ENCODE measurements at places on chromosomes 2 and 18.

DNA sequence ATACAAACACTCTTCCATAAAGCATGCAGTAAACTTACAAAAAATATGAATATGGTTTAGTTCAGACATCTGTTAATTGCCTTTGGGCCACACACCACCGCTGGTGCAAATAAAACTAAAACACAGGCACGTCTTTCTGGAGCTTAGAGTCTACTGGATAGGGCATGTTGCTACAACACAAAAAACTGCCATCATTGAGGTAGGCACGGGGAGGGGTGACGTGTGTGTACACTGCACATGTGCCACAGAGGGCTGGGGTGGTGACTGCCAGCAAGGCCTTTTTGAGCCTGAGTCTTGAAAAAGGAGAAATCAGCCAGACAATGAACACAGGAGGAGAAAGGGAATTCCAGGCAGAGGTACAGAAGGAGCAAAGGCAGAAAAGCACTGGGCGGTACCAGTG, 5.1 kb downstream of the SERPINE2 start:
- no peak for DNase-seq

DNA sequence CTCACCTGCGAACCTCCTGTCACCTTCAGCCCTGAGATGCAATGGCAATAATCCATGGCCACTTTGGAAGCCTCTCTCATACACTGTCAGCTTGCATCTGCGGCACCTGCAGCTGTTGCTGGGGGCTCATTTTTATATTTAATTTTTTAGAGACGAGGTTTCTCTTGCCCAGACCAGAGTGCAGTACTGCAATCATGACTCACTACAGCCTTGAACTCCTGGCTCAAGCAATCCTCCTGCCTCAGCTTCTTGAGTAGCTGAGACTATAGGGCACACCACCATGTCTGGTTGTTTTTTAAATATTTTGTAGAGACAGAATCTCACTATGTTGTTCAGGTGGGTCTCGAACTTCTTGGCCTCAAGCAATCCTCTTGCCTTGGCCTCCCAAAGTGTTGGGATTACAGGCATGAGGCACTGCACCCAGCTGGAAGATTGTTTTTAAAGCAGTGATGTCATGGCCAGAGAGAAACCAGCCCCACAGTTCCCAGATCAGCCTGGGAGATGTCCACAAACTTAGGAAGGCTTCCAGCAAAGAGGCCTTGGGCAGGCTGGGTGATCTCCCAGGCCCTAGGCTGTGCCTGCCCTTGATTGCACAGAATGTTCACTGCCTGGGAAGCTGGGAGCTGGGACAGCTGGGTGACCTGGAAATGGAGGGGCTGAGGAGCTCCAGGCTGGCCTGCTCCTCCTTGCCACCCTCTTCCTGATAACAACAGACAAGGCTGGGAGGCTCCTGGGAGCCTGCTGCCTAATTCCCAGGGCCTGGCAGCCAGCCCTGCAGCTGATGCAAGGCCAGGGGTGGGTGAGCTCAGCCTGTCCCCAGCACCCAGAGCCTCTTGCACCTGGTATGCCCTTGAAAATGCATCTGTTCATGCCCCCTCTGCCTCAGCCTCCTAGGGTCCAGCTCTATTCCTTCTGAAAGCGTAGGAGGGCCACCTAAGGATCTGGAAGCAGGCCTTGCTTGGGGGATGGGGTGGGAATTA, 27.1 kb downstream of the SH2D6 start:
- no peak for DNase-seq

DNA sequence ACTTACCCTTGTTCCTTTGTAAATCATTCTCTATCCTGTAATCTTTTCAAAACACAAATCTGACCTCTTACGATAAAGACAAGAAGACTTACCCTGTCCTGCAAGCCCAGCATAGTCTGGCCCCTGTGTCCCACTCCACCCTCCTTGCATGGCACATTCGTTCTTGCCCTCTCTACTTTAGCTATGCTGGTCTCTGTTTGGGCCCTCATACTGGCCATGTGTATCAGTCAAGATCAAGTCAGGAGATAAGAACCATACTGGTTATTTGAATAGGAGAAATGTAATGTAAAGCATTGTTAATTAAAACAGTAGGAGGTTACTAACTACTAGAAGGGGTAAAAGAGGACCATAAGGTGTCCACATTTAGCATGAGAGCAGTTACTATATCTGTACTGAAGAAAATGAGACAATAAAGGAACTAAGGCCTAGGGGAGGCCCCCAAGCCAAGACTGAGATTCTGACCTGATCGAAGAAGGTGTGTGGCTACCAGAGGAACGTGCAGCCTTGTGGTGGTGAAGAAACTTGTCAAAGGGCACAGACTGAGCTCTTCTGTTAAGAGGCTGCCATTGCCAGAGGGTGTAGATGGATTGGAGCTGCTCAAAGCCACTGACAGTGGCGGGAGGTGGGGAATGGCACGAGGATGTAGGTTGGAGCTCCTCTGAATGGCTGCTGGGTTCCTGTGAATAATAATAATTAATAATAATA, 80.8 kb downstream of the KCTD18 start:
- no peak for DNase-seq

GRCh38 chr18:31497404-31497835, 557 bp upstream of the DSG2 start:
- DNase-seq, result no peak

DNA sequence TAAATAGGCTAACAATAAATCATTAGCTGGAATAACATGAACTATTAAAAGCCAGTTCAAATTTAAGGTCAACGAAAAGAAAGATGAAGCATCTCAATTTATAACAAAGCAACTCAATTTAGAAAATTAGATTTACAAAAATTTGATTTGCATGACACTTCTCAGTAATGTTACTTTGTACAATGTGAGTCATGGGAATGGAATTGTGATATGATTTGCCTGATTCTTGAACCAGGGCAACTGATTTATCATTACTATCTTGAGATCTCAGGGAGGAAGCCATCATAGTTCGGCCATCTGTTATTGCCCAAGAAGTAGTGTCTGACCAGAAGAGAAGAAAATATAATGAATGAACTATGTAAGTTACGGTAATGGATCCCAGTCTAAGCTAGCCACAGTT, 193.1 kb downstream of the RIT2 start:
- no peak for DNase-seq

- no peak for DNase-seq
Measured at GRCh38 chr2:1593371-1594122, 150.8 kb downstream of the PXDN start.

DNA sequence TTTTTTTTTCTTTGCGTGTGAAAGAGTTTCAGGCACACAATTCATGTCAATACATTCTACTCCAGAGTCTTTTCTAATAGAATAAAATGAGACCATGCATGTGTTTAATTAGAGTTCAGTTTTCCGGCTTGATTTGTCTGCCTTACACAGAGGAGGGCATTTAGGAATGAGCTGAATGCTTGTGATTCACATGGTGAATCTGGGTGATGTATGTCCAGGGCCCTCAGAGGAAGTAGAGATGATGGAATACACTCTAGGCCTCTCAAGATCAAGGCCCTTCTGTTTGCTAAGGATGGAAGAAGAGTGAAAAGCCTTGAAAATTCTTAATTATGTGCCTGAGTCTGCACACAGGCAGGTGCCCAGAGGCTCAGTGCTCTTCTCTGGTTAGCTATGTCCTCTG, 71.0 kb upstream of the CYRIA start:
- no peak for DNase-seq

DNA sequence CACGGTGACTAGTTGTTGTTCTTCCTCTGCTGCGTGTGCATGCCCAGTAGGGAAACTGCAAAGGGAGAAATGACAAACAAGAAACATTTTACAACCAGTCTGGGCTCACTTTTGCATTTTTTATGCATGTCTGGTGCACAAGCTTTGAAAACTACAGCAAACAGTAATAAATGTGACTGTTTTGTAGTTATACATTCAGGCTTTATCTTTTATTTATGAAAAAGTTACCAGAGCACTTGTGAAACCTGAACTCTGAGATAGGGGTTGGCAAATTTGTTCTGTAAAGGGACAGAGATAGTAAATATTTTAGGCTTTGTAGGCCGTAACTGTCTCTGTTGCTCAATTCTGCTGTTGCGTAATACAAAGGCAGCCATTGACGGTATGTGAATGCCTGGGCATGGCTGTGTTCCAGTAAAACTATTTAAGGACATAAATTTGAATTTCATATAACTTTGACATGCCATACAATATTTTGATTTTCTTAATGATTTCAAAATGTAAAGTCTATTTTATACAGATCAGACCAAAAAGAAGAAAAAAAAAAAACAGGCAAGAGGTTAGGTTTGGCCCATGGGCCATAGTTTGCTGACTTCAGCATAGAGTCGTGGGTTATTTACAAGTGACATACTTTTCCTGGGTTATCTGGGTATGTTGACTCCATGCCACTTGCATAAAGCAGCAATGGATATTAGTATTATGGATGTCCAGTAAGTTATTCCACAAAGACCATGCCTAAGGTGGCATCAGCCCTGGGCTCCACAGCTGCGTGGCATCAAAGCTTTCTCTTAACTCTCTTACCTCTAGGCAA, 53.6 kb upstream of the EML6 start:
- no peak for DNase-seq

DNA sequence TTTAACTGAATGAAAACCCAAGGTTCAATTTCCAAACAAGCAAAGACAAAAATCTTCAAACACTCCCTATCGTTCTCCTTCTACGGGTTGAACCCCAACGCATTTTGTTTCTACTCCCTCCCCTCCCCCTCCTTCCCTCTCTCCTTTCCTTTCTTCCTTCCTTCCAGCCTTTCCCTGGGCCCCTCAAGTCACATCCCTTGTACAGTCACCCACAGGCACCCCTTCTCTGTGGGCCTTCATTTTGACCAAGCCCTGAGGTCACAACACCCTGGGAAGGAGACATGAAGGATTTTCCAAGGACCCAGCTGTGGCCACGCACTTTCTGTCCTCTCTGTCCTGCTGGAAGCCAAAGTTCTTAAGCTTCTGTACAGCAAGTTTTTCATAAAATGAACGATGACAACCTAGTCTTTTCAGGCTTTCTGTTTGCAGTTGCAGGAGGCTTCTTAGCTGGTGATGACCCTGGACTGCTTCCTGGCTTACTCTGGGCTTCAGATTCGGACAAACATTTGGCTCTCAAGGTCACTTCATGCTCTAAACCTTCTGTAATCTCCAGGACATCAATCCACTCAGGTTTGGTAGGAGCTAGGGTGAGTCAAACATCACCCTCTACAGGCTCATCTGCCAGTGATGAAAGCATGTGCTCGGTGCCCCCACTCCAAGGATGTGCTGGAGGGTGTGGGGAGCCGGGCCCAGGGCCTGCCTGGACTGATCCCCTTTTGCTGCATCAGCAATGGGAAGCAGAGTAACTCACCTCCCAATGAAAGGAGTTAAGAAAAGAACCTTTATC, 25.5 kb downstream of the TMEM247 start:
- DNase-seq, result no peak

DNA sequence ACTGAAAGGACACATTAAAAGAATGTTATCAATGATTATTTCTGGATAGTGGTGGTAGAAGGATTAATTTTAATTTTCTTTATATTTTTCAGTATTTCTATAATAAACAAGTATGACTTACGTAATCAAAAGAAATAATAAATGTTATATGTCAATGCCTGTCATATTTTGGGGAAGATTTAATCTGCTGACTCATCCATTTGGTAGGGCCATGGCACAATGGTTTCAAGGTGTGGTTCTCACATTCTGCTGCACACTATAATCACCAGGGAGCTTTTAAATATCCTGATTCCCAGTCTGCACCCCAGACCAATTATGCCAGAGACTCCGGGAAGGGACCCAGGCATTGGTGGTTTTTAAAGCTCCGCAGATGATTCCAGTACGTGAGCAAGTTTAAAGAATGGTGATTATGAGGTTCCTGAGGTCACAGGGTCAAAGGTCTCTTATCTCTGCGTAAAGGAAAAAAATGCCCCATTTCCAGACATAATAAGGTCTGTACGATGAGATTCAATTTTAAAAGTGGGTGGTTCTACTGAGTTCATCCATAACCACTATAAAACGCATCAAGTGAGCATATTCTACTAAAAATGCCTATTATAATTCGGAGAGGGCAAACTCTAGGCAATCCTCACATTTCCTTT, 27.2 kb downstream of the WIPF1 start:
- no peak for DNase-seq

DNA sequence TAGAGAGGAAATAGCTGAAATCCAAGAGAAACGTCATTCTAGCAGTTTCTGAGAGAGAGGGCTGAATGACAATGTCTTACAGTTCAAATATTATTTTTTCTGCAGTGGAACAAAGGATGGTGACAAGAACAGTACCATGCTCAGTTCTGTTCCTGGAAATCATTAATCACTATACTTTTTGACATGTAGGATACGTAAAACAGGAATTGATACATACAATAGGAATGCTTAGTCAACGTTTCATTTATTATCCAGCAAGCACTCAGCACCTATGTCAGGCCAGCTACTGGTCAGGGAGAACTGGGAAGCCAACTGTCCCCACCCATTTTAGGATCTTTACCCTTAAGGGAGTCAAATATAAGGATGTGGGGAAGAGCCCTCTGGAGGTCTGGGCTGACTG, 114.7 kb downstream of the DHRS9 start:
- peak; percentile 5 for DNase-seq
